NCI-H187 (cell line): ENCODE measurements at places on chromosomes 7 and 10.

DNA sequence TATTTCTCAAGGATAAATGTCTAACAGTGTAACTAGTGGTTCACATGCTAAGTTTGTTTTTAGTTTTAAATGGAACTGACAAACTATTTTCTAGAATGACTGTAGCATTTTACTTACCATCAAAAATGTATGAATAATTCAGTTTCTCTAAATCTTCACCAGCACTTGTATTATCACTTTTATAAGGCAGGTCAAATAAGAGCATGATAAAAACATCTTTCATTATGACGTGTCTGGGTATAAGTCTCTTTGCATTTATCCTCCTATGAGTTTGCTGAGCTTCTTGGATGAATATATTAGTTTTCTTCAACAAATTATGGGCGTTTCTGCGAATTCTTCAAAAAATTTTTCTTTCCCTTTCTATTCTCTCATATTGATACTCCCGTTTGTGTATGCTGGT lies 19.9 kb downstream of the ZNF33B start:
- DNase-seq: no peak

GRCh38 chr7:157855452-157856213 lies 518.8 kb downstream of the DNAJB6 start:
- DNase-seq: no peak

DNA sequence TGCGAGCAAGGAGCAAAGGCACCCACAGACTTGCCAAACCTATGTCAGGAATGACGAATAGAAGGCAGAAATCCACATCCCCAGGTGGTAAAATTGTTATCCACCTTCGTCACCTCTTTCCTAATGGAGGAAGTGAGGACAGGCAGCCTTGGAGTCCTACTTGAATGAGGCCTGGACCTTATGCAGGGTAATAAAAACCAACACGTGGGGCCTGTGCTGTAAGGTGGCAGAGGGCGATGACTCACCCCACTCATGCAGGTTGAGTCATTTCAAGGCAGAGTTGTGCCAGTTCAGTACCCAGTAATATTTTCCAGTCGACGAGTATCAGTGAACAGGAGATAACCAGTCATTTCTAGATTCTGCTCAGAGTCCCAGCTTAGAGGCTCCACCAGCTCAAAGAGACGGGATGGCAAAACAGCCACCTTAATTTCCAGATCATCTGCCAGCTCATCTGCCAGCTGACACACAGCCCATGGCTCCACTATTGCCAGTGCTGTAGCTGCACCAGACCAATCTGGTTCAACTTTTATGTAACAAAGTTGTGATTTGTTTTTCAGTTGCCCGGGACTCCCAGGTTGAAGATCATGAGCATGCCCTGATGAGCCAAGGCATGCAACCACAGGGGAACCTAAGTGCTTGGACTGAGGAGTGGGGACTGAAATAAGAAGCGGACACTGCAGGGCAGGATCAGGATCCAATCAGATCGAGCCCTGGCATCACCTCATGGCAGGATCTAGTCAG lies 176.2 kb upstream of the ITGB1 start:
- no peak for DNase-seq

DNA sequence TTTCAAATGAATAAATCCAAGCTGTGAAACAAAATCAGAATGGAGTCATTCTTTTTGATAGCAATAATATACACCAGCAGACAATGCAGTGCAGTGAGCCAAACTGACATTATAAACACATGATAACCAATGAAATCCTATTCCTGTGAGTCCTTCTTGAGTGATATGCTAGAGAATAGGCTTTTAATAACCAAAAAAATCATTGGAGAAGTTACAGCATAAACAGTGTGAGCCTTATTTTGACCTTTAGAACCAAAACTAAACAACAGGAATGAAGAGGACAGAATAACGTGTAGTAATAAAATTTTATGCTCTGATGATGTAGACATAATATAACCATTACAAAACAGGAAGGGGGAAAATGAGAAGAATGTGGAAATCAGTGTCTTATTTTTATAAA lies 8.7 kb downstream of the HUS1 start:
- no peak for DNase-seq

GRCh38 chr7:16293669-16294425 lies 127.5 kb downstream of the CRPPA start:
- DNase-seq: no peak

DNA sequence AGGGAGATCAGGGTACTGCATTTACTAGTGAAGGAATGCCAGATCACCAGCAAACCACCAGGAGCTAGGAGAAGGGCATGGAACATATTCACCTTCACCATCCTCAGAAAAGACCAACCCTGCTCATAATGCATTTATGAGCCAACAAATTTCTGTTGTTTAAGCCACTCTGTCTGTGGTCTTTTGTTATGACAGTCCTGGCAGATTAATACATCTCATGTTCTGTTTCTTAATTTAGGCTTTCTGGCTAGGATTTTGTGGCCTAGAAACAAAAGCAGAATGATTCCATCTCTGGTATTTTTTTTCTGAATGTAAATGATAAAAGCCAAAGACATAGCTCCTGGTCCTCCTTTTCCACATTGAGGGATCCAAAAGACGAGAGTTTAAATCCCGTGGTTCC lies 797.9 kb downstream of the TYW1 start:
- no peak for DNase-seq

GRCh38 chr7:28413011-28413410 lies 693 bp downstream of the CREB5 start:
- no peak for DNase-seq

DNA sequence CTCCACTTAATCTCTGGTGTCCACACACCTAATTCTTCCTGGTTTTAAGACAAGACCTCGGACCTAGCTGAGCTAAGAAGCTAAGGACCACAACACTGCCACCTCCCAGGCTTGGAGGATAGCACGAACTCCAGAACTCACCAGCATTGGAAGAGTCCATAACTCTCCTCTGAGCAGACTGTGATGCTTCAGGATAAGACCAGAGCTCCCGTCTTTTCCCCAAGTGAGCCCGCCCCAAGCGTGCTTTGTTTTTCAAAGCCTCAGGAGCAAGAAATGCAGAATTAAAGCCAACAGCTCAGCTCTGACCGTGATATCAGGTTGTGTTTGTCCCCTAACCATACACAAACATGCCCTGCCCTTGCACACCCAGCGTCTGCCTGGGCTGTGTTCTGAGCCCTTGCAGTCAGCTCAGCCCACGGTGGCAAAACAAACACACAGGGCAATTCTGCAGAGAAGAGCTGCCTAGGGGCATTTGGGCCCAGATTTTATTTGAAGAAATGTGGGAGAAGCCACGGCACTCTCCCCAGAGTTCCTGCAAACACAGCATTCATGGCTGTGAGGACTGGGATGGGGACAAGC lies 145.4 kb downstream of the WDR11 start:
- DNase-seq: no peak

GRCh38 chr10:46282842-46283574 lies 3.8 kb upstream of the ANTXRL start:
- no peak for DNase-seq

DNA sequence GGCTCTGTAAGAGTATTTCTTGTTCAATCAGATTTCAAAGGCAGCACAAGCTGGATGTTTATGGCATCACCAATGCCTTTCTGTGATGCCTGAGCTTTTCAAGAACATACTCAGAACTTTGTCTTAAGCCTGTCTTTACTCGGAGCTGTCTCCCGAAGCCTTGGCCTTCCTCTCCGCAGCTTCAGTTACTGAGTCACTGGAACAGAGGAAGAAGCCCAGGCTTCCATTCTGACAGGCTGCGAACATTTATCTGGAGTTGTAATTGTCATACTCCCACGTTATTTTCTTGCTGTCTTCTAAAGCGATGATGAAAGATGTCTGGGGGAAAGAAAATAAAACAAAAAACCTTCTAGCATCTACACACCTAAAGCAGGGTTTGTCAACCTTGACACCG lies 43.9 kb downstream of the GRK5 start:
- no peak for DNase-seq

- no peak for DNase-seq
These were observed 225.5 kb downstream of the DOCK4 start for GRCh38 chr7:111980725-111981124.

- DNase-seq: no peak
These were observed 18.5 kb downstream of the SFTPA1 start for GRCh38 chr10:79628988-79629954.

- no peak for DNase-seq
These were observed 12.2 kb downstream of the CCDC6 start for GRCh38 chr10:59894114-59894513.

DNA sequence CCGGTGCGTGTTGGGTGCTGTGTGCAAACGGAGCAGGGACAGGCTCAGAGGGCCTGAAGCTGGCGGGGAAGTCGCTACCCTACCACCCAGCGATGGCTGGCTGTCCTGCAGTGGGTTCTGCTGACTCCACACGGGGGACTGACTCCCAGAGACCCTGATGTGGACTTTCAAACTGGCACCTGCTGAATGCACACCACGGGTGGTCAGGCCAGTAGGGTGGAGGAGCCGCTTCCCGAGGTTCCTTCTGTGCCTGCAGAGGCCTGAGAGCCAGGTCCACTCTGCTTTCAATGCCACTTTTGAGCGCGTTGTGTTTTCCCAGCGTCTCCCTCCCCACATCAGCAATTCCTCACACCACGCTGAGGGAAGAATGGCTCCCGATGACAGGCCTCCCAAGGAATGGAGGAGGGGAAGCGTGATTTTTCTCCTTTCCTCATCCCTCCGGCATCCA lies 135.3 kb downstream of the ADARB2 start:
- no peak for DNase-seq

DNA sequence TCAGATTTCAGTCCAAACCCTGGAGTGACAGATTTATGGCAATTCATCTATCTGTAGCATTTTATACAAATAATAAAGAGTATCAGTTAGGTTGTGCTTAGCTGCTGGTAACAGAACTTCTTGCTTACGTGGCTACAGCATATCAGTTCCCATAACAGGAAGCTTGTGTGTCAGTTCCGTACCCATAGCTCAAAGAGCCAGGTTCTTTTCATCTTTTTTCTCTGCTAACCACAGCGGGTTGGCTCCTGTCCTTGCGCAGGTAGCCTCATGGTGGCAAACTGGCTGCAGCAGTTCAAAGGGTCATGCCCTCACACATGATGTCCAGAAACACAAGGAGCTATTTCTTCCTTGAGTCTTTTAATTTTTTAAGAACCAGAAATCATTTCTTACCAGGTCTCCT lies 1041.8 kb downstream of the GATA3 start:
- no peak for DNase-seq

DNA sequence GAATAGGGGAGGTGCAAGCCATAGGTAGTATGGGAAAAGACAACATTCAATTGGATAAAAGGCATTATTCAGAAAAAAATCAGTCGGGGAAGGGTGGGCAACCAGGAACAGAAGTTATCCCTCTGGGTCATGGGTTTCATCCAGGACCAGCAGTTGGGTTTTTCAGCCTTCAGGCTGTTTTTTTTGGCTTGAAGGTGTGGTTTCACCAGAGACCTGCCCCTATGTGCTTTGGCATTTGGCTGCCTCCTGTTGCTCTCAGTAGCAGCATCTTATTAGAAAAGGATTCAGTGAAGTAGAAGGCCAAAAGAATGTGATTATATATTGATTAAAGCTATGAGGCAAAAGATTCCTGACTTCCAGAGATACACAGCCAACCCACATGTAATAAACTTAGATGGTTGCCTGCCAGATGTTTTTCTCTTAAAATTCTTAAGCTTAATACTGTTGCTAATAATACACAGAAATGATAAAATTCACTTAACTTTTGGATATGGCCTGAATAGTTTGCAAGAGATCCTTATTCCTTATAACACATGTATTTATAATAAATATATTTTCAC lies 251.7 kb upstream of the CSTF2T start:
- DNase-seq: no peak

DNA sequence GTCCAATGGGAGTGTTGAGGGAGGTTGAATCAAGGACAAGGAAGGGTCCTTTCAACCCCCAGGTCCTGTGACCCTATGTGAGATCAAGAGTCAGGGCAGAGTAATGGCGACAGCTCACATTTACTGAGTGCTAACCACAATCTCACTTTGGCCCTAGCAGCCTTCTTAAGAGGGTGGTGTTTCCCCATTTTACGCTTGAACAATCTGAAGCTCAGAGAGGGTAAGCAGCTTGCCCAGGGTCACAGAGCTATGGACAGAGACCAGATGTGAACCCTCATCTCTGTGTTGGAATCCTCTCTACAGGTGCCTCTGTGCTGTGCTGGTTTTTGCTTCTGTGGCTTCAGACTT lies 102.0 kb downstream of the GRK5 start:
- DNase-seq: no peak

DNA sequence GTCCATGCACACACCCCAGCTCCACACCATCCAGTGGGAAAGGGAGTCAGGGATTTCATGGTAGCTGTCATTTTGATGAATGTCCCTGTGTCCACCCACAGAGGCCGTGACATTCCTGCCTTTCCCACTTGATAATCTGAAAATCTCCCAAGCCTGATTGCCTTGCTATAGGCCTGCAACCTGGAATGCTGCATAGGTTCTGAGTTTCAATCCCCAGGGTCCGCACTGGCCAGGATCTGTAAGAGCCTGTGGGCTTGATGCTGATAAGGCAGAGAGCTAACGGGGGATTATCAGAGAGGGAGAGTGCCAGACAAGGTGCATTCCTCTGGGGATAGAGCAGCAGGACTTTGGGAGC lies 57.5 kb downstream of the RBM20 start:
- DNase-seq: no peak

- DNase-seq: no peak
These were observed 377.7 kb upstream of the KCND2 start for GRCh38 chr7:119895320-119895719.

- DNase-seq: no peak
These were observed 250.3 kb downstream of the GPR37 start for GRCh38 chr7:124515106-124515830.

DNA sequence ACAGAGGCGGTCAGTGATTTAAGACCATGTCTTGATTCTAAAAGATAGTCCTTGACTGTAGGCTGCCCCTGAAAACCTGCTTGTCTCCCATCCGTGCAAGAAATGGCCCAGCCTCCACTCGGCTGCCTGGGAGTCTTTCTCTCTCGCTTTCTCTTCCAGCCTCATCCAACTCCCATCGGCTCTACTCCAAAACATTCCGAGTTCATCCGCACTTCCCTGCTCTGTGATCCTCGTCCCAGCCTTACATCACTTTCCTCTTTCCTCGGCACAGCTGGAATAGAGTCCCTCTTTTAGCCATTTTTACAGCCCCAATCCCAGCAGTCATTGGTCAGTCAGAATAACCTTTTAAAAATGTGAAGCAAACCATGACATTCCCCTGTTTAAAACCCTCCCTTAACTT lies 135.1 kb downstream of the TAX1BP1 start:
- no peak for DNase-seq

GRCh38 chr10:122298598-122299301 lies 27.7 kb downstream of the BTBD16 start:
- DNase-seq: peak; percentile 23

- DNase-seq: no peak
These were observed 7.1 kb downstream of the HECW1 start for GRCh38 chr7:43119371-43120075.
